CD14-positive monocyte (primary cell): ENCODE measurements at places on chromosomes 6 and 20.

DNA sequence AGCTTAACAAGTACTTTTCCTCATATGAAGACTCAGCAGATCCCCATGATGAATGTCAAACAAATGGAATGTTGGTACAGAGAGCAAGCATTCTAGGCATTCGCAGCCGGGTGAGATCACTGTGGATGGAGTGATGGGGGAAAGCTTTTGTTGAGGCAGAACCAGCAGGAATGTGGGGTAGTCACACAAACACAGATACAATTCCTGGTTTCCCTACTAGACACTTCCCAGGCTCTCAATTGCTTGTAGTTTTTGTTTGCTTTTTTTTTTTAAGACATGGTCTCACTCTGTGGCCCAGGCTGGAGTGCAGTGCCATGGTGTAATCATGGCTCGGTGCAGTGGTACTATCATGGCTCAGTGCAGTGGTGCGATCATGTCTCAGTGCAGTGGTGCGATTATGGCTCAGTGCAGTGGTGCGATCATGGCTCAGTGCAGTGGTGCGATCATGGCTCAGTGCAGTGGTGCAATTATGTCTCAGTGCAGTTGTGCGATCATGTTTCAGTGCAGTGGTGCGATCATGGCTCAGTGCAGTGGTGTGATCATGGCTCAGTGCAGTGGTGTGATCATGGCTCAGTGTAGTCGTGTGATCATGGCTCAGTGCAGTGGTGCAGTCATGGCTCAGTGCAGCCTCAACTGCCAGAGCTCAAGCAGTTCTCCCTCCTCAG, 15.4 kb upstream of the IER3 start:
- peaks cover 49% of the 10 kb centered on the region for H3K4me1 ChIP-seq
- H3K27me3 ChIP-seq: no peaks in the 10 kb centered on the region
- peak overlapping the region; percentile 38 for H3K27ac ChIP-seq
- H3K36me3 ChIP-seq: no peaks in the 10 kb centered on the region

GRCh38 chr6:45378334-45378926, 696 bp upstream of the SUPT3H start:
- H3K27me3 ChIP-seq: no peaks in the 10 kb centered on the region
- H3K4me1 ChIP-seq: peaks cover 14% of the 10 kb centered on the region
- H3K27ac ChIP-seq: peak overlapping the region; percentile 98
- DNase-seq: peak; percentile 24
- no peaks in the 10 kb centered on the region for H3K36me3 ChIP-seq
- peak overlapping the region; percentile 97 for H3K4me3 ChIP-seq

DNA sequence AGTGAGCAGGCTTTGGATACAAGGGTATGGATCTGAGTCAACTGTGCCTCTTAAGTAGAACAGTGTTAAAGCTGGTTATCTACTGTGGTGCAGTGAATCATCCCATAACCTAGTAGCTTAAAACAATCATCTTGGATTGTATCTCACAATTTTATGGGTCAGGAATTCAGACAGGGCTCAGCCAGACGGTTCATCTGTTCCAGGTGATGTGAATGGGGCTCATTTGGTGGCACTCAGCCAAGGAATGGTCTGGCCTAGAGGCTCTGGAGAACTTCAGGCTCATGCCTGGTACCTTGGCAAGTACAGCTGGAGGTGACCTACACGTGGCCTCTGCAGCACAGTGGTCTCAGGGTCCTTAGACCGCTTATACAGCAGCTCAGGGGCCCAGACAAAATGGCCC, 11.2 kb upstream of the CDH4 start:
- H3K27me3 ChIP-seq: no peaks in the 10 kb centered on the region
- no peak for DNase-seq
- H3K4me1 ChIP-seq: no peaks in the 10 kb centered on the region
- no peaks in the 10 kb centered on the region for H3K36me3 ChIP-seq
- no peak overlapping the region for H3K27ac ChIP-seq

GRCh38 chr6:71481011-71481410, 192.4 kb downstream of the OGFRL1 start:
- no peak overlapping the region for H3K27ac ChIP-seq
- no peaks in the 10 kb centered on the region for H3K4me1 ChIP-seq
- no peak overlapping the region for H3K4me3 ChIP-seq

DNA sequence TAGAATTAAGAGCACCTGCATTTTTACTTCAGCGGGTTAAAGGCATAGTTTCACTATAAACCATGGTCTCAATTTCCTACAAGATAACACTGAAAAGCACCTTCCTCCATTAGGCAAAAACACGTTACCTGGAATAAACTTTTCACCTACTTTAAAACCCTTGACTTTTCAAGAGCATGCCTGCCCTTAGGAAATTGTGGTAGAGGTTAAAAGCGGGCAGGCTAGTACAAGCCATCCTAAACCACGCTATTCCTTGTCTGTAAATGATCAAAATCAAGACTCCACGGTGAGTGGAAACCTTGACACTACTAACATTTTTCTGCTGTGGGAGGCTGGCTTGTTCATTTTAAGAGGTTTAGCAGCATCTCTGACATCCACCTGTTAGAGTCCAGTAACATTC, 43.9 kb downstream of the NR2E1 start:
- H3K4me3 ChIP-seq: no peak overlapping the region
- no peak for DNase-seq
- no peaks in the 10 kb centered on the region for H3K27me3 ChIP-seq

DNA sequence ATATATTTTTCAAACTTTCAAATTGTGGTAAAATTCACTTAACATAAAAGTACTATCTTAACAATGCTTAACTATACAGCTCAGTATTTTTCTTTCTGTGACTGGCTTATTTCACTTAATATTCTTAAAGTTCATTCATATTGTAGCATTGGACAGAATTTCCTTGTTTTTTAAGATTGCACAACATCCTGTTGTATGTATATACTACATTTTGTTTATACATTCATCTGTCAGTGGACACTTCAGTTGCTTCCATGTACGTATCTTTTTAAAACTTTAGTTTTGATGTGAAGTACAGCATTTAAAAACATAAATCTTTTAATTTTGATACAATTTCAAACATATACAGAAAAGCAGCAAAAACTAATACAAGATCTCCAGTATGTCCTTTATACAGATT, 220.7 kb downstream of the ZFAND3 start:
- no peak overlapping the region for H3K27ac ChIP-seq
- H3K4me3 ChIP-seq: no peak overlapping the region
- peaks cover 14% of the 10 kb centered on the region for H3K4me1 ChIP-seq
- no peaks in the 10 kb centered on the region for H3K27me3 ChIP-seq
- no peak for DNase-seq

DNA sequence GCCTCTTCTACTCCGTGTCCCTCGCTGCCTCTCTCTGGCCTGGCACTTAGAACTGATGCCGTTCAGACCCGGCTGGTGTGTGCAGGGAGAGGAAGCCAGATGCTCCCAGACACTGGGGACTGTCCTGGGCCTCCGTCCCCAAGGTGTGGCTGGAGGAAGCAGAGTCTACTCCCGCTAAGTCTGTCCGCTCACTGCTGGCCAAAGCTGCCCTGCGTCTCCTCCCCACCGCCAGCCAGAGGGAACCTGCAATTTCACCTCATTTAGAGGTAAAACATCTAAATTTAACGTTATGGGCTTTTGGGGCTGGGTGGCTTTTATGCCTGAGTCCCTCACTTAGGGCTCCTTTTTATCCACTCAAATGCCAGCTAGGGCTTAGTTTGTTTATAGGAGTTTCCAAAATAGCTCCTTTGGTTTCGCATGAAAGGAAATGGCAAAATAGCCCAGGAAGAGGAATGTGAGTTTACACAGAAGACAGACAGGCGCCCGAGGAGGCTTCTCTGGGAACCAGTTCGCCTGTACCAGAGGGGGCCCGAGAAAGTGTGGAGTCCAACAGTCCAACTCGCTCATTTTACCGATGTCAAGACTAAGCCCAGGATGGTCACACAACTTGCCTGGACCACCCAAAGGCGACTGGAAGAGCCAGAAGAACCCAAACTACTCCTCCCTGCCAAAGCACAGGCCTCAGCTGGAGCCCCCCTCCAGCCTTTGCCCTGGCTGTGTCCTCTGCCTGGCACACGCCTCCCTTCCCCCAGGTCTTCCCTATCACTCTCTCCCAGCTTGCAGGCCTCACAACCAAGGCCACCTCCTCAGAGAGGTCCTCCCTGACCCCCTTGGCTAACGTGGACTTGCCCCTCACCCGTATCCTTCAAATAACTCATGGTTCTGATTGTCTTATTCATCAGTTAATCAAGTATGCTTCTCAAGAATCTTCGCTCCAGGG, 54.5 kb downstream of the RIPOR3 start:
- H3K4me1 ChIP-seq: no peaks in the 10 kb centered on the region
- no peaks in the 10 kb centered on the region for H3K27me3 ChIP-seq
- H3K27ac ChIP-seq: no peak overlapping the region
- no peak overlapping the region for H3K4me3 ChIP-seq
- H3K36me3 ChIP-seq: no peaks in the 10 kb centered on the region
- DNase-seq: no peak

GRCh38 chr6:56528412-56528841, 114.3 kb downstream of the DST start:
- no peaks in the 10 kb centered on the region for H3K27me3 ChIP-seq
- no peak overlapping the region for H3K4me3 ChIP-seq
- peaks cover 14% of the 10 kb centered on the region for H3K36me3 ChIP-seq
- no peak for DNase-seq
- no peak overlapping the region for H3K27ac ChIP-seq
- no peaks in the 10 kb centered on the region for H3K4me1 ChIP-seq

DNA sequence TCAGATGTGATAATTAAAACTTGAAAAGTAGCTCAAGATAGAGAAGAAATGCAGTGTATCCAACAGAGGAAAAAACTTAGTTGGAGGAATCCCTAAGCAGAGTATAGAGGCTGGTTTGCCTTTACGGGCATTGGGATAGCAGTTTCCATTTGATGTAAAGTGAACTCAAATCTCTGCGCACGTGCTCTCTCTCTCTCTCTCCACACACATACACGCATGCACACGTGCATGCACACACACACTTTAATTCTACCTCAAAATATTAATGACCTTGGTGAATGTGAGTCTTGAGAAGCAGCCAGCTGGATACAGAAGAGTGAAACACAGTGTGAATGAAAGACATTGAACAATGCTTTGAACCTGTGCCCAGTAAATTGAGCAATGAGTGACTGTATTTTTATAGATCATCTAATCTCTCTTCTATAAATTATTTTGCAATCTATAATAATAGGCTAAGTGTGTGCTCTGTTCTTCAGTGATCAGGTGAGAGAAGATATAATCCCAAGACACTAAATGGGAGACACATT, 247.7 kb upstream of the FAM83B start:
- no peak for DNase-seq
- H3K4me1 ChIP-seq: no peaks in the 10 kb centered on the region
- no peaks in the 10 kb centered on the region for H3K27me3 ChIP-seq
- no peaks in the 10 kb centered on the region for H3K36me3 ChIP-seq
- no peak overlapping the region for H3K27ac ChIP-seq

GRCh38 chr20:4217349-4217841, 202.0 kb upstream of the RNF24 start:
- H3K4me3 ChIP-seq: no peak overlapping the region
- peaks cover 10% of the 10 kb centered on the region for H3K4me1 ChIP-seq
- H3K27me3 ChIP-seq: peaks cover 9% of the 10 kb centered on the region
- H3K36me3 ChIP-seq: no peaks in the 10 kb centered on the region
- DNase-seq: no peak

- H3K36me3 ChIP-seq: peaks cover 5% of the 10 kb centered on the region
- DNase-seq: no peak
- peaks cover 33% of the 10 kb centered on the region for H3K4me1 ChIP-seq
- H3K27me3 ChIP-seq: no peaks in the 10 kb centered on the region
- H3K27ac ChIP-seq: no peak overlapping the region
- H3K4me3 ChIP-seq: no peak overlapping the region
Measured at GRCh38 chr6:356828-357251, 34.7 kb upstream of the IRF4 start.

DNA sequence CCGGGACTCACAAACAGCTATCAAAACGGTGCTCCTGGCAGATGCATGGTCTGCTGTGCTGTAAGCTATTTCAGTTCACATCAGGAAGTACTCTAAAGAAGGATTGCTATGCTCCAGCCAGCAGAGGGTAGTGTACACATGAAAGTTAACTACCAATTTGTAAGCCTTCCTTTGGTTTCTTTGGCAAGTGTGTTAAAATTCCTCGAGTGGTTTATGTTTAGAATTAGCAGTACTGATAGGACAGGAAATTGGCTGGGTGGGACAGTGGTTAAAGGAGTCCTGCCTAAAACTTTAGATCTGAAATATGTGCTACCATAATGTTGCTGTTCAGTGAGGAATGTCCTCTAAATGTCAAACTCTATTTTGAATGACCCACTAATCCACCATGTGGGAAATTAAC, 47.4 kb downstream of the TRMT11 start:
- H3K4me1 ChIP-seq: no peaks in the 10 kb centered on the region
- H3K27me3 ChIP-seq: no peaks in the 10 kb centered on the region
- no peak overlapping the region for H3K27ac ChIP-seq
- H3K36me3 ChIP-seq: peaks cover 4% of the 10 kb centered on the region

DNA sequence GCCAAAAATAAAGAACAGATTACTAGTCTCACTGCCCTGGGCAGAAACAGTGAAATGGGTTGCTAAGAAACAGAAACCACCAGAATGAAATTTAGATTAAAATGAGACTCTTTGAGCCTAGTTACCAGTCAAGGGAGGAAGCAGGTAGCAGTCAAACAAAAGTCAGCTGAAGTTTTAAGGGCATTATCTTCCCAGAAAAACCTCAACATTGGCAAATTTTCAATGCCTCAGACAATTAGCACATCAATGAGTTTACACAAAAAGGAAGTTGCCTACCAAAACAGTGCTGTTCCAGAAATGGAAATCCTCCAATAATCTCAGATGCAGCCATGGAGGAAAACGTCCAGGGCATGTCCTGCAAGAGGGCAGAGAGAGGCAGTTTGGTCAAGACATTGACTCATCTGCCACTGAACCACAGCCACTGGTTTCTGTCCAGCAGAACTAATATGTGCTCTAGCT, 399.7 kb upstream of the ADGRB3 start:
- H3K27ac ChIP-seq: no peak overlapping the region
- H3K27me3 ChIP-seq: no peaks in the 10 kb centered on the region
- no peak overlapping the region for H3K4me3 ChIP-seq
- H3K4me1 ChIP-seq: no peaks in the 10 kb centered on the region

- H3K4me3 ChIP-seq: no peak overlapping the region
- no peaks in the 10 kb centered on the region for H3K36me3 ChIP-seq
- no peak for DNase-seq
- no peak overlapping the region for H3K27ac ChIP-seq
- no peaks in the 10 kb centered on the region for H3K4me1 ChIP-seq
Measured at GRCh38 chr6:167739721-167740475, 86.8 kb upstream of the AFDN start.

DNA sequence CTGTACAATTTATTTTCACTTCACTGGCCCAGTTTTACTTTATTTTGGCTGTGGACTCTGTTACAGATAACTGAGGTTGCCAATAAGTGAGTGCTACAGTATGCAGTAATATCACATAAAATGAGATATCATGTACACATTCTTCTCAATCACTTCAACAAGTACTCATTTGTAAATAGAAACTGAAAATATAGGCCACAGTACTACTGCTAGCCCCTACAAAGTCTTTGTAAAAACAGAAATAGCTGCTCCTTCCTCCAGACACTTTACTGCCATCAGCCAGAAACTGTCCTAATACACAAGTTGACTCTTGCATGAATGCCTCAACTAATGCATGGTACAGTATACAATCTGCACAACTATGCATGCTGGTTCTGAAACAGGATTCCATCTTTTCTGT, 9.2 kb downstream of the DTNBP1 start:
- no peaks in the 10 kb centered on the region for H3K4me1 ChIP-seq
- no peak overlapping the region for H3K4me3 ChIP-seq
- H3K27me3 ChIP-seq: no peaks in the 10 kb centered on the region
- H3K36me3 ChIP-seq: peaks cover 3% of the 10 kb centered on the region
- no peak for DNase-seq
